ENCODE measurements at places on chromosomes 2 and 18. TPM values are rescaled to one million over a fixed set of nuclear protein-coding genes. Genes with fewer than 3 reads are reported as not detected.
A peak's percentile ranks its signal among the peaks of the same experiment; 100 is the strongest.

The CFC1 gene
- total RNA-seq: not detected

- no peak overlapping the region for H3K27ac ChIP-seq
- no peak overlapping the region for H3K4me3 ChIP-seq
- DNase-seq: no peak
- no peaks in the 10 kb centered on the region for H3K27me3 ChIP-seq
These were observed 43.9 kb upstream of the CYBRD1 start for GRCh38 chr2:171478345-171478744.

The BCL2 gene
- 263 TPM for total RNA-seq

The MAL gene
- total RNA-seq: not detected

DNA sequence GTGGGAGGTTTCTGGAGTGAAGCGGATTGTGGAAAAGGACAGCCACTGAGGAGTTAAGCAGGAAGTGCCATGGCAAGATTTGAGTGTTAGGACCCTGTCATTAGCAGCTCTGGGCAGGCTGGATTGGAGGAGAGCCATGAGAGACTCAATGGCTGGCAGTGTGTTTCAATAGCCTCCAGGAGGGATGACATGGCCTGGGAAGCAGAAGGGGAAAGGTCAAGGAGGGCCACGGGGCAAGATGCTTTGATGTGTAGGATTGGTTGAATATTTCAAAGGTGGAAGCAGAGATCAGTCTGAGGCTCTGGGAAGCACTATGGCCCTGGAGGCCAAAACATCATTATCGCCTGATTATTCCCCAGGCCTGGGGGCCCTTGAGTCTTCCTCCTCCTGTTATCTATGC lies 229.0 kb upstream of the HS6ST1 start:
- H3K27ac ChIP-seq: no peak overlapping the region
- no peaks in the 10 kb centered on the region for H3K27me3 ChIP-seq
- no peaks in the 10 kb centered on the region for H3K36me3 ChIP-seq
- H3K4me3 ChIP-seq: no peak overlapping the region

GRCh38 chr2:105179469-105180372 lies 61.8 kb upstream of the GPR45 start:
- H3K27ac ChIP-seq: no peak overlapping the region
- DNase-seq: peak; percentile 56
- no peaks in the 10 kb centered on the region for H3K4me1 ChIP-seq
- no peaks in the 10 kb centered on the region for H3K27me3 ChIP-seq
- no peaks in the 10 kb centered on the region for H3K36me3 ChIP-seq

DNA sequence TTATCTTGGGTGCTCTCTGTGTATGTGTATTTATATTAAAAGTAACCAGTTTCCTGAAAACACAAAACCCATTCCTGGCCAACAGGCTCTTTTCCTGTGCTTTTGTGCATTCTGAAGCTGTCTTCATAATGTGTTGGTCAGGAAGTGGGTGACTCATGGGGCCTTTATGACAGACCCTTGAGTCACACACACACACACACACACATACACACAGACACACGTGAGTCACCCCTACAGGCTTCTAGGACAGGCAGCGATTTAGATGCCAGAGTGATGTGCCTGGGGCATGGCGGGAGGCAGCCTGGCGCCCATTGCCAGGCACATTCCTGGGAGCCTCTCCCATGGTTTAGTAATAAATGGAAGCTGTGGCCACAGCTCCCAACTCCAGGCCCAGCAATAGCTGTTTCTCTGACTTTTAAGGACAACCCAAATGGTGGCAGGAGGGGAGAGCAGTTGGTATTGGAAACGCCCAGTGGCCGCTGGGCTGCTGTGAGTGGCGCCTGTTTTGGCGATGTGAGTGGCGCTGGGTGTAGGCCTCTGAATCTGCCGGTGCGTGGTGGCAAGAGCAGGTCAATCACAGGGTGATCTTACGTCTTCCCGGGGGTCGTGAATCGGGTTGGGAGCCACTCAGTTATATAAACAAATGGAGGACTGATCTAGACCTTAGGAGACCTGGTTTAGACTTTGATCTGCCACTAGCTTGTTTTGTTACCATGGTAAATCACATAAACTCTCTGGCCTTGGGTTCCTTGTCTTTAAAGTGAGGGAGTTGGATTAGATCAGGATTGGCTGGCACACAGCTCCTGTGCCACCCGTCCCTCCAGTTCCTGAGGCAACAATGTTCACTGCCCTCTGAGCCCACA lies 150.7 kb upstream of the DLX2 start:
- H3K4me3 ChIP-seq: no peak overlapping the region
- DNase-seq: no peak
- no peaks in the 10 kb centered on the region for H3K27me3 ChIP-seq
- H3K27ac ChIP-seq: no peak overlapping the region

DNA sequence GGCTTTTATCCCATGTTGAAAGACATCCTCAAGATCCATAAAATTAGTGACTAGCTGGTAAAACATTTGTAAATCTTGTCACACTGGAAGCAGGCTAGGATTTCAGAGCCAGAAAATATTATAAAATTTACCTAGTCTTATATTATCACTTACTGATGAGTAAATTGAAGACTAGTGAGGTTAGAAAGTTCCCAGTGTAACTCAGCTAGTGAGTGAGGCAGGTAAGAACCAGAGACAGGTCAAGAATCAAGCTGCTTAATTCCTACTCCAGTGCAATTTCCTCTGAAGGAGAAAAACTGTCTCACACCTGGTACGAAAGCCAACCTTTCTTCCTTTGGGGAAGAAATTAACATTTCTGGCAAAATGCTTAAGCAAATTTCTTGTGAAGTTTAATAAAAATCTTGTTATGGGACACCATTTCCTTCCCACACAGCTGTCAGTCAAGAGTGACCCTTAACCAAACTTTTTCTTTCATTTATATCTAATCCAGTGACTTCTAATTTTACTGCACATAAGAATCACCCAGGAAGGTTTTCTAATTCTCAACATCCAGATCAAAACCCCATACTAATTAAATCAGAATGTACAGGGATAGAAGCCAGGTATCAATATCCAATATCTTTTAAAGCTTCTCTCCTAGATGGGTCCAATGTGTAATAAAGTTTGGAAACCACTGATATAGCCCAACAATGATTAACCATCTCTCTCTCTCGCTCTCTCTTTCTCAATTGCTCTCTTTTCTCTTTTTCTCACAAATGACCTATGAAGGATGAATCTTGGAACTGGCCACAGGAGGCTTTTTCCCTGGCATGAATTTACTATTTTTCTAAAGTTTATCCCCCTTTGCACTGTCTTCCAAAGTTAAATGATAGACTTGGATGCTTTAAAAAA lies 264.3 kb upstream of the SLC39A10 start:
- H3K27me3 ChIP-seq: no peaks in the 10 kb centered on the region
- DNase-seq: no peak
- no peak overlapping the region for H3K27ac ChIP-seq
- no peak overlapping the region for H3K4me3 ChIP-seq

All from Karpas-422 (cell line).